Left cardiac atrium (tissue), 4 donors: ENCODE measurements at places on chromosomes 1 and 21. TPM values are rescaled to one million over a fixed set of nuclear protein-coding genes. Genes with fewer than 3 reads are reported as not detected.
A peak's percentile ranks its signal among the peaks of the same experiment; 100 is the strongest.

DNA sequence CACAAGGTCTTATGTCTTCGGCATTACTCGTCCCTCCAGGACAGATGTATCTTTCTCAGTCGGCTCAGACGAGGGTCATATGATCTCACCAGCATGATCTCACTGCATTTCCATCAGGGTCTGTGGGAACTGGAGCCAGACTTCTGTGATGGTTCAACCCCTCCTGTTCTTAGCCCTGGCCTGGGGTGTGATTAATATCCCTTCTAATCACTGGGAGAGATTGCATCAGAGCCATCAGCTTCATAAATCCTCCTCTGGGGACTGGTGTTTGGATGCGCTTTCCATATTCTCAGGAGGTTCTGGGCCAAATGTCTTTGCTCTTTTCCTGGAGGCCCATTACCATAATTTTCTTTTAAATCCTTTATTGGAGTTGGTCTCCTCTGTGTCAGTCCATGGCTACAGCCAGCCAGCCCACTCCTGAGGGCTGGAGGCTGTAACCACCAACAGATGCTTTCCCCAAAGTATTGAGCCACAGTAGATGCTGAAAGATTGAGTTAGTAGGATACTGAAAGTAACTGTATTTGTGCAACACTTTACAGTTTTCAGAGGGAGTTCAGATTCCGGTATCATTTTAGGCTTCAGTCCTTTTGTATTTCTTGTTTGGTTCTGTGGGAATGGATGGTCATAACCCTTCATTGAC lies 20.0 kb downstream of the CACNA1E start:
- DNase-seq, result no peak

The DNALI1 gene
- total RNA-seq, result 6.3 TPM

GRCh38 chr1:203117611-203118575 lies 9.6 kb upstream of the ADORA1 start:
- DNase-seq, result peak; percentile 82

The NMNAT2 gene
- 33.8 TPM for total RNA-seq

The NFASC gene
- 57.7 TPM for total RNA-seq

- no peak for DNase-seq
Observed at GRCh38 chr1:234433563-234434285, 45.3 kb downstream of the TARBP1 start.

DNA sequence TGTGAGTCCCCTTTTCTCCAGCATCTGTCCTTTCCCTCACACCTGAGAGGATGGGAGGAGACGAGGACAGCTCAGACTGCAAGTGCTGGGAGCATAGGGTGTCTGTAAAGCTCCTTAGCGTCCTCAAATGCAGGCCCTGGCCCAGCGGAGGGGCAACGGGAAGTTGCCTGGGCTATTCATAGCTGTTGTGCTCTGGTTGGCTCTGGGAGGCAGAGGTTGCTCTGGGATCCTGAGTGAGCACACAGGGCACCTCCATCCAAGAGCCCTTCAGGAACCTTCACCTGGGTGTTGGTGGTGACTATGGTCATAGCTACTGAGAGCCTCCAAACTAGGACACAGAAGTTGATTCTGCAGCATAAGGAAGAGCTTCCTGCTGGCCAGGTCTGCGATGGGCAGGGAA lies 2.6 kb downstream of the PADI1 start:
- DNase-seq, result no peak

DNA sequence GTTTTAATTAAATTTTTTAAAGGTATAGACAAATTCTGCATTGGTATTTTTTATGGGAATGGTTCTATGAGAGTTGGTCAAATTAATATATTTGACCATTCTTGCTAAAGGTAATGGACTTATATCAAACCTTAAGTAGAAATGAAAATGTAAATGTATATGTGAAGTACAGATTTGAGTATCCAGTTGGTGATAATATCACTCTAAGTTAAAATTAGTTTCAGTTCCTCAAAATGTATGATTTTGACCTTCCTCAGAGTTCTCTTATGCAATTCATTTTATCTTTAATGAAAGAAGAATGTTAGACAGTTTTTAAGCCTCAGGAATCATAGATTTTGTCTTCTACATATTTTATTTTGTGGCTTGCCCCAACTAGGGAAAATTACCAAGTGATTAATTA lies 1291.5 kb upstream of the B3GALT2 start:
- DNase-seq, result no peak

DNA sequence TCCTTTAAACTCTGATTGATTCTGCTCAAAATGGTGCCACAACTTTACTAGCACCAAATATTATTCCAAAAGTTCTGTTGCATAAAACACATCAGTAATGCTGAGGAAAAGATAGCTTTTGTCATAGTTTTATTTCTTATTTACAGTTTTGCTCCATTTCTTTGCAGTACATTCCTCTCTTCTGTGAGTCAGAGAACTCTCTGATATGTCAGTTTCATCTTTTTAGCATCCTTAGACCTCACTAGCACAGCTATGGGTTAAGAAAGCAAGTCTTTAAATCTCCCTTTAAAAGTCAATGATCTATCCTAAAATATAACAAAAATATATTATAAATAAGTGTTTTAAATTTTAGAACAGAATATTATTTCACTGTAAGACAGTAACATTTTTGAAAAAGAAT lies 356.6 kb upstream of the SNX7 start:
- DNase-seq, result no peak

GRCh38 chr21:24395320-24395923 lies 1211.9 kb downstream of the MRPL39 start:
- no peak for DNase-seq

DNA sequence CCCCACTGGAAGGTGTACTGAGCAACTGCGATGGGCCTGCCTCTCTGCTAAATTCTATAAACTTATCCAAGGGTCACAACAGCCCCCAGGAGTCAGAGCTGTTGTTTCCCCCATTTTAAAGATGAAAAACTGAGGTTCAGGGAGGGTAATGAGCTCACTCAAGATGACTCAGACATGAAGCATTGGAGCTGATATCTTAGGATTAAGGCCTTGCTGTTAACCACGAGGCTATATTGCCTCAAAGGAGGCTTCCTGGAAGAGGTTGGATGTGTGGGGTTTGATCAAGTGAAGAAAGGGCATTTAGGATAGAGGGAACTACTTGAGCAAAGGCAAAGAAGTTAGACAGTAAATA lies 6.7 kb downstream of the LDLRAP1 start:
- no peak for DNase-seq

The PPM1J gene
- 5.1 TPM for total RNA-seq

The MYOM3 gene
- total RNA-seq, result 224 TPM

DNA sequence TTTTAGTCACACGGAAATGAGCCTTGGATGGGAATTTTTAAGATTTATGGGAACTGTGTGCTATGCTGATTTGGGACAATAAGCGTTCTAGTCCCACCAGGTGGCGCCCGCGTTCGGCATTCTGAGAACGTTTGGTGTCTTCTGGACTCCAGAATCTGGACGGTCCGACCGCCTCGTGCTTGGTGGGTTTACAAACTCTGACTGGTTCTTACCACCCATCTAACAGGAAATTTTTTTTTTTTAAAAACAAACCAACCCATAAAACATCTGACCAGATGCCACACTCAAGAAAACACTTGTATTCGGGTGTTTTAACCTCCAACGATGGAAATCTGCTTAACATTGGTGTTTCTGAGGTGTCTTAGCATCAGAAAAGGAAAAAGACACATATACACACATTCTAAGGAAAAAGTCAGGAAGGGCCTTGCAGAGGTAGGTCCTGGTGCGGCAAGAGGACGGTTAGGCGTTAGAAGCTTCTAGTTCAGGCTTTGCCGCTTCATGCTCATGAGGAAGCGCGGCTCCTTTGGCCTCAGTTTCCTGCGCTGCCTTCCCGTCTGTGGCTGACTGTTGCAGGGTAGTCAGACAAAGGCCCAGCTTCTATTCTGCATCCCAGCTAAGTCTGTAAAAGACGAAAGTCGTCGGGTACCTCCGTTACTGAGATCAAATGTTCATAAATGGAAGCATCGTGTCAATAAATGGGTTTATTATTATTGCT lies 814 bp upstream of the DYRK3 start:
- DNase-seq, result peak; percentile 96

GRCh38 chr1:33295023-33295422 lies 25.9 kb downstream of the A3GALT2 start:
- DNase-seq, result no peak

DNA sequence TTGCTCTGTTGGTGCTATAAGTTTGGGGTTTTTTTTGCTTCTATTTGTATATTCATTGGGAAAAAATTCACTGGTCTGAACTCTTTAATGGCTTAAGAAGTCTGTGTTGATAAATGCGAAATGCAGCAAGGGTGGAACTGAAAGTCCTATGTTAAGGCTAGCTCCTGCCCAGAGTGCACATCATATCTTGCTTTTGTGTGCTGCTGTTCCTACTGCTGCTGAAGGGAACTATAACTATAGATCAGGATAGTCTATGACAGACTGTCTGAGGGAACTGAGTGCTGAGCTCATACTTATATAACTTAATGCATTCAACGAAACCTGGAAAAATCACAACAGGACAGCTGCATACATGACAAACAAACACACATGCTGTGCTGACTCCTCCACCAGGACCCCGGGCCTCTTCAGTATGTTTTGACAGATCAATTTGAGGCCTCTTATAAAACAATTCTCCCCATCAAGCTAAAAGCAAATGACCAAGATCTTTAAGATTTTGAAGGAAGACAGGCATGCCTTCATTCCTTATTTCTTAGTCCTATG lies 1031.5 kb upstream of the ADGRL2 start:
- DNase-seq, result no peak

The RGS16 gene
- 1.5 TPM for total RNA-seq

The PSMB4 gene
- total RNA-seq, result 197 TPM

- DNase-seq, result no peak
Observed at GRCh38 chr1:33425900-33426299, 5.0 kb downstream of the PHC2 start.

The CNTN2 gene
- 1.1 TPM for total RNA-seq

DNA sequence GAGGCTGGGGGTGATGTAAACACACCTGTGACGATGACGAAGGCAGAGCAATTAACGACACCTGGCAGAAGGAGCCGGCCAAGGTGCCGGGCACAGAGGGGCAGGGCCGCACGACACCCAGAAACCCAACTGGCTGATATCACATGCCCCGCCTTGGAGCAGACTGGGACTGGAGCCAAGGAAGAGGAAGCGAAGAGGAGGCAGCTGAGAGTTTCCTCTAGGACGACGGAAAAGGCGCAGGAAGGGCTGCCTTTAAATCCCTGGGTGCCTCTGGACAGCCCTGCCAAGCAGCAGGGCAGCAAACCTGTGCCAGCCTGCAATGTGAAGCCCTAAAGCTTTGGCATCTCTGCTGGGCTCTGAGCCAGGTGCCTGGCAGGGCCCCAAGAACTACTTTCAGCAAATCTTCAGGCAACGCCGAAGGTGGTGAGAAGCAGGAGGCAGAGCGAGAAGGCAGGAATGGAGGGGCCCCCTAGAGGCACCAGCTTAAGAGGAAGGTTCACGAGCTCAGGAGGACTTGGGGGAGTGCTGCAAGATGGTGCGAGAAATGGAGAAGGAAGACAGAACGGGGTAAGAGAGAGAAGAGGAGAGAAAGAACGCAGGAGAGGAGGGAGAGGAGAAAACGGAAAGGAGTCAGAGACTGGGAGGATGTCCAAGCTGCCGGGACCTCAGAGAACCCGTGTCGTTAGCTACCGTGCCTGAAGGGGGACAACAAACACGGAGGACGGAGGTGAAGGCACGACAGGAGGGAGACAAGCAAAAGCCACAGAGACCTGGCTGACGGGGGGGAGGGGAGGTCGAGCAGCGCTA lies 25.3 kb upstream of the PEF1 start:
- peak; percentile 75 for DNase-seq

GRCh38 chr21:45186709-45187108 lies 101.0 kb downstream of the POFUT2 start:
- DNase-seq, result no peak

GRCh38 chr1:29370067-29370466 lies 133.7 kb downstream of the PTPRU start:
- DNase-seq, result no peak

GRCh38 chr1:159652506-159652905 lies 61.9 kb downstream of the CRP start:
- DNase-seq, result no peak

- DNase-seq, result no peak
Observed at GRCh38 chr1:9827558-9828185, 3.9 kb upstream of the CLSTN1 start.

The ASCL5 gene
- total RNA-seq, result not detected

DNA sequence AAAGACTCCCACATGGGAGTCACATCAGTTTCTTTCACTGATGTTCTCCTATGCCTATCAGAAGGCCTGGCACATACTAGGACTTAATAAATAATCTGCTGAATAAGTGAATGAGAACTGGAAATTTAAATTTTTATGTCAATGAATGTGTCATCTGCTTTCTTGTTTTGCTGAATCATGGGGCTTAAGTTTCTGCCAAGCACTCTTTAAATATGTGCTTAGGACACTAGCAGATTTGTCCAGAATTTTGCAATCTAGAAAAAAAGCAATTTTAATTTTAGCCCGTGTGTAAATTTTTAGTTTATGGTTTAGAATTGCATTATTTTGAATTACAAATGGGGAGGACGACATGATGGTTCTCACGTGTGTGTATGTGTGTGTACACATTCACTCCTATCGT lies 803.1 kb downstream of the USP25 start:
- DNase-seq, result no peak

The HOOK1 gene
- 7.6 TPM for total RNA-seq

- no peak for DNase-seq
Observed at GRCh38 chr1:77975386-77975785, 3.5 kb downstream of the FUBP1 start.

DNA sequence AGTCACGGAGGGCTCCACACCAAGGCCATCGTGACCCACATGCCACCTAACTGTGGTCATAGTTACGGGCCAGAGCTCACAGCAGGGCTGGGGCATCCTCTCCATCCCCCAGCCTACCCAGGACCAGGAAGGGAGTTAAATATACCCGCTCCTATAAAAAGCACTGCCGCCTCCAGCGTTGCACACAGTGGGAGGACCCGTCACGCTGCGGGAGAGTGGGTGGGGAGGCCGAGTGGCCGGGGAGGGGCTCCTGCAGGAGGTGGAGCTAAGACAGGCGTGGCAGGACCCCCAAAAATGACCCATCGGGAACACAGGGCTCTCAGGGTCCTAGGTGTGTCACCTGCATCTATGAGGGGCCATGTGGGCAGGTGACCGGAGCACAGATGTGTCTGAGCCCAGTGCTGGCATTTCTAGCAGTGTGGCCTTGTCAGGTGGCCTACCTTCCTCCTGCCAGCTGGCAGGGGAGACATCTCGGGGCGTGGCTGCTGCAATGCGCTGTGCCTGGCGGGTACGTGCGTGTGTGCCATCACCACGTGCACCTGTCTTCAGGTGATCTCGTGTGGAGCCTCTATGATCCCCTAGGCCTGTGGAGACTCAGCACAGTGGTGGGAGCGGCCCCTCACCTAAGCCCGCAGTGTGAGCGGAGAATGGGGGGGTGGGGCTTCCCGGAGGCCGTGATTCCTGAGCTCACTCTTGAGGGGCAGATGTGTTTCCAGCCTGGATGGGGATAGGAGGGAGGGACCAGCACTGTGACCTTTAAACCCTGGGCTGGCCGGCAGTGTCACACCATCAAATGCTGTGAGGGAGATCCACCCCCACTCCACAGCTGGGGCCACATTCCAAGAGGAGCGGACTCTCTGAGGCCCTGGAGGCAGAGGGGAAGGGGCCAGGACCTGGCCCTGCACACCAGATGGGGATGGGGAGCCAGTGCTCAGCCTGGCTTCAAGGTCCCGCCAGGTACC lies 17.7 kb downstream of the AGRN start:
- DNase-seq, result no peak
